ENCODE measurements at places on chromosomes 3 and 15. TPM values are rescaled to one million over a fixed set of nuclear protein-coding genes. Genes with fewer than 3 reads are reported as not detected.

TRIM42 gene
- not detected for total RNA-seq

MB21D2 gene
- total RNA-seq = 11.5 TPM

- ATAC-seq = no peak
- H3K4me3 ChIP-seq = no peak overlapping the region
- H3K27me3 ChIP-seq = no peaks in the 10 kb centered on the region
- no peak overlapping the region for H3K27ac ChIP-seq
These were observed 87.1 kb upstream of the PLSCR4 start for GRCh38 chr3:146337991-146338390.

DNA sequence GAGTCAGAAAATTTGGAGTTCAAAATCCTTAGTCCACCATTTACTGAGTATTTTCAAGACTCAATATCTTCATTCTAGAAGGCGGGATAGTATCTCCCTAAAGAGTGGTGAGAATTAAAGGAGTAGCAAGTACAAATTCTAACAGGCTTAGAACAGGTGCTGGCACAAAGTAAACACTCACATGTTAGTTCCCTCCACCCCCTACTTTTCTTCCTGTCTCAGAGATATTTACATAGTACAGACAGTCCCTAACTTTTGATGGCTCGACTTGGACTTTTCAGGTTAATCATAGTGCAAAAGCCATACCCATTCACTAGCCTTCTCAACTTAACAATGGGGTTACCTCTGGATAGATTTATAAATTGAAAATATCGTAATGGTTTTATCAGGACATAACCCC, 476.2 kb upstream of the RASGRP1 start:
- H3K27ac ChIP-seq = no peak overlapping the region
- no peaks in the 10 kb centered on the region for H3K4me1 ChIP-seq
- no peaks in the 10 kb centered on the region for H3K36me3 ChIP-seq

DNA sequence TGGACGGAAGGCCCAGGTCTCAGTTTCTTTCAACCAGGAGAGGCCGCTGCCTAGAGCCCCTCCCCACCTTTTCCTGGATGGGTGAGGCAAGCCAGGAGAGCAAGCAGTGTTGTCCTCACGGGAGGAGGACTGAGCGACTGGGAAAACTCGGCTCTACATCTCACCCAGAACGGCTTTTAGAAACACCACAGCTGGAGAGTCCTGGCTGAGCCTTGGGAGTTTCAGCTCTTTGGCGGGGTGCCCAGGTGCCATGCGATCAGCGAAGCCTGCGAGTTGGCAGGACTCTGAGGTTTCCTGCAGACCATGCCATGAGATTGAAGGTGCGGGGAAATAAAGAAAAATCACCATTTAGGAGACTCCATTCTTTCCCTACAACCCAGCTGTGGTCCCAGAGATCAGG, 26.0 kb downstream of the PPCDC start:
- H3K4me1 ChIP-seq = peaks cover 60% of the 10 kb centered on the region
- peak overlapping the region; percentile 73 for H3K27ac ChIP-seq
- no peaks in the 10 kb centered on the region for H3K27me3 ChIP-seq
- ATAC-seq = peak; percentile 43
- H3K36me3 ChIP-seq = no peaks in the 10 kb centered on the region

GRCh38 chr3:10344147-10344943, 23.4 kb upstream of the SEC13 start:
- H3K4me1 ChIP-seq = no peaks in the 10 kb centered on the region
- no peaks in the 10 kb centered on the region for H3K36me3 ChIP-seq
- H3K4me3 ChIP-seq = no peak overlapping the region
- no peak for ATAC-seq
- H3K27ac ChIP-seq = no peak overlapping the region
- H3K27me3 ChIP-seq = peaks cover 21% of the 10 kb centered on the region

Data from gastroesophageal sphincter (tissue), 4 donors.